Left lung (tissue), 14 donors: ENCODE measurements at places on chromosomes 16 and 17. TPM values are rescaled to one million over a fixed set of nuclear protein-coding genes. Genes with fewer than 3 reads are reported as not detected.

DNA sequence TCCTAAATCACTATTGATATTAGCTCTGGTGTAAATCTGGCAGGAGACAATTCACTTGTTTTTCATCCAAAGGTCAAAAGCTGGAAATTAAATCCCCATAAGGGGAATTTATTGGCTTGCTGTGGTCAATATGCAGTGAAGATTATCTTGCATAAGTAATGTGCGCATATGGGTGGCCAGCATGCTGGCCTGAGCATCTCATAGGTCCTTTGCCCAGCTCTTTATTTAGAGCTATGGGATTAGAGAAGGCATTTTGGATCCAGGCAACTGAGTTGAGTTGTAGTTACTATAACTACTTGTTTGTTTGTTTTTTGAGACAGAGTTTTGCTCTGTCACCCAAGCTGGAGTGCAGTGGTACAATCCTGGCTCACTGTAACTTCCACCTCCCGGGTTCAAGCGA lies 110.7 kb downstream of the AATF start:
- no peak for DNase-seq

- DNase-seq: no peak
These were observed 12.2 kb downstream of the CCR7 start for GRCh38 chr17:40552806-40553693.

DNA sequence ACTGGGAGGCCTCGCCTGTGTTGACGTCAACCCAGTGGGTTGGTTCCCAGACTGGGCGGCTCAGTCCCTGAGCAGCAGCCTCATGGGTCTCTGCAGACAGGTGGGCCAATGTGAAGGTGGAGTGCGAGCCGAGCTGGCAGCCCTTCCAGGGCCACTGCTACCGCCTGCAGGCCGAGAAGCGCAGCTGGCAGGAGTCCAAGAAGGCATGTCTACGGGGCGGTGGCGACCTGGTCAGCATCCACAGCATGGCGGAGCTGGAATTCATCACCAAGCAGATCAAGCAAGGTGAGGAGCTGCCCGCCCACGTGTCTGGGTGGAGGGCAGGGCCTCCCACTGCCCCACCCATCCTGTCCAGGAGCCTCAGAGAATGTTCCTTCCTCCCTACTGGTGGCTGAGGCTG lies 44.1 kb downstream of the MRC2 start:
- DNase-seq: no peak

- DNase-seq: no peak
These were observed 12.7 kb downstream of the SLC35B1 start for GRCh38 chr17:49694847-49695697.

- DNase-seq: no peak
These were observed 11.4 kb downstream of the CCR7 start for GRCh38 chr17:40553694-40554534.

GRCh38 chr17:45382226-45382625 lies 50.4 kb downstream of the ARHGAP27 start:
- DNase-seq: no peak

DNA sequence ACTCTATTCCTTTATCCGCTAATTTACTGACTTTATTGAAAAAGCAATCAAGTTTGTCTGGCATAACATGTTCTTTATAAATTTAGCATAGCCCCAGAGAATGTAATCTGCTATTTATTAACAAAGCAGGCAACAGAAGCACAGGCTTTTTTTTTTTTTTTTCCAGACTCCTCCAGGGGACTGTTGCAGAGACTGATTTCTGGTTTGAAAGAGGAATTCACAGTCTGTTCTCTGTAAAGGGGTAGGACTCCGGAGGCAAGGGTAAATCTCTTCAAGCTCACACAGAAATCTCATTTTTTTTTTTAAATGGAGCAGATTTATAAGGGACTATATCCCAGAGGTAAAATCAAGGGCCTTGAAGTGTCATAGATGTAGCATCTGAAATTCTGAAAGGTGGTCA lies 1386.5 kb upstream of the CDH8 start:
- no peak for DNase-seq

DNA sequence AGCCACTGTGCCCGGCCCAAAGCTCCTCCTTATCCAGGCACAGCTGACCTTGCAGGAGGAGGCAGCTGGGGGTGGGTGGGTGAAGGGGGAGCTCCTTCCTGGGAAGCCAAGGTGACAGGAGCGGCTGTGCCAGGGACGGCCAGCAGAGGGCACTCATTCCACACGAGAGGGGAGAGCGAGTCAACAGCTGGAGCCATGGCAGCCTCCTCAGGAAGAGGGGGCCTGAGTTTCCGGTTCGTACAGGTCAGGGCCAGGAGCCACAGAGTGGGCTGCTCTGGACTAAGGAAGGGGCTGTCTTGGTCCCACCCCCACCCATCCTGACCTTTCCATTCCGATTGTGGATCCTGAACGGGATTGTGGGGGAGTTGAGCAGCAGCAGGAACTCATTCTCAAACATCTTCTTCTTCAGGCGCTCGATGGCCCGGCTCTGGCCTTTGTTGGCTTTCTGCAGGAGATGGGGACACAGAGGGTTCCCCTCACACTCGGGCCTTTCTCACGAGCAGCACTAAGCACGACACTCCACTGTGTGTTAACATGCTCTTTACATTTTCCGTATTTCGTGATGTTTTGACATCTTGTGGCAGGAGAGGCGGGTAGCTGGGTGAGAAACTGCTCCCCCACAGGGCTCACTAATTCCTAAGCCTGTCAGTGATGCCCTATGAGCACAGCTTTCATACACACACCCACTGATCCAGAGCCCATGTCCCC lies 61.6 kb downstream of the TIMM22 start:
- no peak for DNase-seq

- DNase-seq: no peak
These were observed 465.9 kb upstream of the ERCC4 start for GRCh38 chr16:13453938-13454553.

DNA sequence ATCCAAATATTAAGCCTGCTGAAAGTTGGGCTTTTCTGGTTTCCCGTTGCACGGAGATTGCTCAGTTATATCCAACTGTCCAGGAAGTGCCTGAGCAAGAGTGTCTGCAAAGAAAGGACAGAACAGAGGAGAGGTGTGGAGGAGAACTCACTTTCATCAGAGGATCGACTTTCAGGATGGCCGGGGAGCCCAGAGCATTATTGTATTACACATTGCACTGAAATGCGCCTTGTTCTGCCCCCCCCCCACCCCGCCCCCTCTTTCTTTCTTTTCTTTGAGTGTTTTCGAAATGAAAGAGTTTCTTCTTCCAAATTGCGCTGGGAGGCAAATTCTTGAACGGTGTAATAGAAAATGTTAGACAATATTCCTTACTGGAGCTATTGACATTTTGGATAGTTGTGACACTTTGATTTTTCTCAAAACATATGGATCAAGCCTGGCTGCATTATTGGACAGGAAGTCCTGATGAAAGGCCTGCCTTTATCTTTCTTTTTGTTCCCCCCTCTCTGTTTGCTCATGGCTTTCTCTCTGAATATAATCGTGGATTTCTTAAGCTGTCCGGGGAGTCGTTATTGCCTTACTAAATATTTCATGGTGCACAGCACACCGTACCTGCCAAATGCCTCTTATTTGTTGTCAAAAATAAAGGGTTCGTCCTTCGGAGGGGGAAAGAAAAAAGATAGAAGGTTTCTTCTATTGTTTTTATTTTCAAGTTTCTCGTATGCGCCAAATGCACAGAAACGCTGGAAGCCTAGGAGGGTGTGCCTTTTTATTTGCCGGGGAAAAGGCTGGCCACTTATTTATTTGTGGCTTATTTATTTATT lies 110.8 kb downstream of the IRX3 start:
- DNase-seq: no peak

DNA sequence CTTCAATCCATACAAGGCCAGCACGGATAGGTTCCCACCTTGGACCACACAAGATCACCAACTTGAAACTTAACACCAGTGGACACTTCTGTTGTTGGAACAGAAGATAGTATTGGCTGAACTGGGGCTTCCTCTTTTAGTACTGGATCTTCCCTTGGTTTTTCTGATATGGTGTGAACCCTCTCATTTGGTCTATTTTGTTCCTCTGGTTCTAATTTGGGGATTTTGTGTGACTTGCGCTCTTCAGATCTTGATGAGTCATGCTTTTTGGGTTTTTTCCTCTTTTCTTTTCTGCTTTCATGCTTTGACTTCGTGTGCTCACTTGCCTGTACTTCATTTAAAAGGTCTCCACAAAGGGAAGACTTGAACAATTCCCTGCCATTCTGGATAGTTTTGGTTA lies 39.0 kb downstream of the SOST start:
- DNase-seq: no peak

GRCh38 chr16:1112506-1113184 lies 16.6 kb upstream of the C1QTNF8 start:
- no peak for DNase-seq

HES7 gene
- polyA plus RNA-seq: 0.10 TPM

PPL gene
- polyA plus RNA-seq: 34.4 TPM

SDR42E2 gene
- 0.22 TPM for polyA plus RNA-seq

CSH2 gene
- 0.20 TPM for polyA plus RNA-seq

TMEM88 gene
- 21.7 TPM for polyA plus RNA-seq

FNDC8 gene
- 0.34 TPM for polyA plus RNA-seq

TSPAN10 gene
- polyA plus RNA-seq: 3.1 TPM

HSPB9 gene
- 0.35 TPM for polyA plus RNA-seq
